CD8-positive, alpha-beta memory T cell (primary cell): ENCODE measurements at places on chromosomes 3 and 15.
A peak's percentile ranks its signal among the peaks of the same experiment; 100 is the strongest.

DNA sequence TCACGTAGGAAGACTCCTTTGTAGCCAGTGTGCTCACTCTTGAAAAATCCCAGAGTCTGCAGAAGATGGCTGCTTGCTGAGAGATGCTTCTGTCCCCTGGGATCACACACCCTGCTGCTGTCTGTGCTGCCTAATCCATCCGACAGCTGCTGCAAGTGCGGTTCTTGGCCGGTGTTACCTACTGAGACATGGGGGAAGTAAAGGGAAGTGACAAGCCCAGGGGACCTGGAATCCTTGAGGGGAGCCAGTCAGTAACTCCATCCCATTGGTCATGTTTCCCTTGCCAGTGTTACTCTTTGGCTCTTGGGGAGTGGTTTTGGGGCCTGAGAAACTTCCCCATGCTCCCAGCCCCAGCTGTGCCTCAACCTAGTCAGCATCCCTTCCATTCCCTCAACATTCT, 8.3 kb upstream of the CPNE9 start:
- DNase-seq: no peak
- H3K36me3 ChIP-seq: peaks cover 34% of the 10 kb centered on the region
- H3K27me3 ChIP-seq: no peaks in the 10 kb centered on the region
- H3K4me1 ChIP-seq: no peaks in the 10 kb centered on the region

- no peaks in the 10 kb centered on the region for H3K27me3 ChIP-seq
- H3K36me3 ChIP-seq: no peaks in the 10 kb centered on the region
- no peaks in the 10 kb centered on the region for H3K4me1 ChIP-seq
- no peak for DNase-seq
Observed at GRCh38 chr3:181253796-181254195, 264.3 kb upstream of the DNAJC19 start.

GRCh38 chr3:31704591-31705179, 172.0 kb downstream of the STT3B start:
- H3K4me1 ChIP-seq: no peaks in the 10 kb centered on the region
- no peak overlapping the region for H3K4me3 ChIP-seq
- no peak overlapping the region for H3K27ac ChIP-seq
- no peaks in the 10 kb centered on the region for H3K27me3 ChIP-seq

- peaks cover 15% of the 10 kb centered on the region for H3K4me1 ChIP-seq
- DNase-seq: no peak
- no peak overlapping the region for H3K27ac ChIP-seq
Observed at GRCh38 chr15:75920079-75920478, 16.4 kb downstream of the FBXO22 start.

- H3K4me3 ChIP-seq: peak overlapping the region; percentile 63
- no peak overlapping the region for H3K27ac ChIP-seq
- no peaks in the 10 kb centered on the region for H3K36me3 ChIP-seq
Observed at GRCh38 chr3:185363662-185364203, 797 bp downstream of the MAP3K13 start.

DNA sequence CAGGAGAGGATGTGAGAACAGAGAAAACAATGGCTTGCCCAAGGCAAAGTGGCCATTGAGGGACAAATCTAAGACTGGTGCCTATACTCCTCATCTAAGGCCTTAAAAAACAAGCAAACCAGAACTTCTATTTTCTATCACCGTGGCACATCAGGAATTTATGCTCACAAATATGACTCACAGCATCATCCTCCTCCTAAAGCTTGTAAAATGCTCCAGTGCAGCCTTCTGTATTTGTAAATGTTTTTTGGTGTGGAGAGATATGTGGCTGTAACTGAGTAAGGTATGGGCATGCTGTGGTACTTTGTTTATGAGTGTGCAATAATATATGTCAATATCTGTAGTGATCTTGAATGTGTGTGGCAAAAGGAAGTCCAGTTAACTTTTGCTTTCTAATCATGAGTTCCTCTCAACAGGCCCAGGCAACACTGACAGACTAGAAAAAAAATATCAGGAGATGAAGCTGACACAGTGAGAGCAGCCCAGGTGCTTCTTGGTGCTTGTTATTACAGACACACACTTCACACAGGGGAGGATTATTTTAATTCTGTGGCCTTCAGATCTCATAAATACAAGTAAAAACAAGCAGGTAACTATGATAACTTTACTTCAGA, 60.3 kb downstream of the CTNNB1 start:
- no peaks in the 10 kb centered on the region for H3K27me3 ChIP-seq
- no peaks in the 10 kb centered on the region for H3K36me3 ChIP-seq
- H3K4me1 ChIP-seq: no peaks in the 10 kb centered on the region
- H3K27ac ChIP-seq: no peak overlapping the region
- DNase-seq: no peak

GRCh38 chr3:174863488-174863887, 4.4 kb downstream of the NAALADL2 start:
- H3K27me3 ChIP-seq: no peaks in the 10 kb centered on the region
- no peak for DNase-seq
- H3K4me3 ChIP-seq: no peak overlapping the region
- H3K36me3 ChIP-seq: no peaks in the 10 kb centered on the region

GRCh38 chr15:31501536-31502157, 175.0 kb downstream of the KLF13 start:
- no peak overlapping the region for H3K27ac ChIP-seq
- DNase-seq: no peak
- H3K36me3 ChIP-seq: no peaks in the 10 kb centered on the region
- no peaks in the 10 kb centered on the region for H3K4me1 ChIP-seq
- no peak overlapping the region for H3K4me3 ChIP-seq
- no peaks in the 10 kb centered on the region for H3K27me3 ChIP-seq

DNA sequence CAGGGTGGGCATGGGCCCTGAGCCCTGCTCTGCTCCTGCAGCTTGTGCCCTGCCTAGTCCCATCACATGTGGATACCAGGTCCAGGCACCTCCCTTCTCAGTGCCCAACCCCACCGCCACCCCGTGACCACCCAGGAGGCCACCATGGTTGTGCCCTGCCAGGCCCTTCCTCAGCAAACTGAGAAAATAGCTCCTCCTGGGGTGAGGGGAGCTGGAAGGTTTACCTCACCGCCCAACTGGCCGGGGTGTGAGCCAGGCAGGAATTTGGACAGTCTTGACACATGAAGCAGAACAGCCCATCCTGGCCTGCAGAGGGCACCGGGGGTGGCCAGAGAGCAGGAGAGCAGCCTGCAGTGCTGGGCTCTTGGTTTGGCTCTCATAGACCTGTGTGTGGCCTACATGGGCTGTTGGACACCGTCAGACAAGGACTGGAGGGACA, 11.4 kb upstream of the C3orf22 start:
- no peaks in the 10 kb centered on the region for H3K36me3 ChIP-seq
- no peak for DNase-seq

- DNase-seq: peak; percentile 10
- H3K36me3 ChIP-seq: no peaks in the 10 kb centered on the region
- H3K4me3 ChIP-seq: no peak overlapping the region
- no peak overlapping the region for H3K27ac ChIP-seq
- peaks cover 5% of the 10 kb centered on the region for H3K4me1 ChIP-seq
Observed at GRCh38 chr3:32177702-32178198, 60.7 kb upstream of the CMTM8 start.

GRCh38 chr3:141072950-141073349, 21.8 kb downstream of the SPSB4 start:
- H3K36me3 ChIP-seq: no peaks in the 10 kb centered on the region
- no peak for DNase-seq
- no peaks in the 10 kb centered on the region for H3K4me1 ChIP-seq
- H3K4me3 ChIP-seq: no peak overlapping the region
- H3K27me3 ChIP-seq: no peaks in the 10 kb centered on the region

DNA sequence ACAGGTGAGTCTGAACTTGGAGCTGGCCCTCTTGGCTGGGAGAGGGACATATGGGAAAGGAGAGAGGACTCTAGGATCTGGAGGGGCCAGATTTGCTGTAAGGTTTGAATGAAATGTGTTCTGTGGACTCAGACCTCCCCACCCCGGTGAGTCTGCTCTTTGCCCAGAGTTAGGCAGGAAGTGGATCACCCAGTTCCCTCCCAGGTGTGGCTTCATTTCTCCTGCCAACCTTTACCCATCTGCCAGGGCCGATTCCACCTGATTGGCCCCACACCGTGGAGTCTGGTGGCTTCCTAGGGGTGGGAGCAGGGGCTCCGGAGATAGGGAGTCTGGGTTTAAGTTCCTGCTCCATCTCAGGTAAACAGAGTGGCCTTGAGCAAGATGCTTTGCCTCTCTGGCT, 25.5 kb downstream of the CD276 start:
- H3K27ac ChIP-seq: no peak overlapping the region
- DNase-seq: no peak
- no peak overlapping the region for H3K4me3 ChIP-seq
- H3K4me1 ChIP-seq: no peaks in the 10 kb centered on the region
- H3K36me3 ChIP-seq: no peaks in the 10 kb centered on the region
- no peaks in the 10 kb centered on the region for H3K27me3 ChIP-seq

GRCh38 chr3:120563356-120564022, 32.6 kb upstream of the NDUFB4 start:
- no peak overlapping the region for H3K27ac ChIP-seq
- DNase-seq: no peak
- H3K4me1 ChIP-seq: peaks cover 4% of the 10 kb centered on the region
- H3K36me3 ChIP-seq: no peaks in the 10 kb centered on the region
- H3K4me3 ChIP-seq: no peak overlapping the region

- no peak overlapping the region for H3K27ac ChIP-seq
- no peaks in the 10 kb centered on the region for H3K36me3 ChIP-seq
- DNase-seq: no peak
- no peak overlapping the region for H3K4me3 ChIP-seq
- H3K27me3 ChIP-seq: no peaks in the 10 kb centered on the region
Observed at GRCh38 chr3:116579840-116580239, 129.7 kb upstream of the TUSC7 start.

- no peak overlapping the region for H3K4me3 ChIP-seq
- H3K27me3 ChIP-seq: no peaks in the 10 kb centered on the region
- no peak for DNase-seq
- no peak overlapping the region for H3K27ac ChIP-seq
- H3K4me1 ChIP-seq: no peaks in the 10 kb centered on the region
- no peaks in the 10 kb centered on the region for H3K36me3 ChIP-seq
Observed at GRCh38 chr3:21859124-21860081, 108.4 kb upstream of the ZNF385D start.

GRCh38 chr15:27396521-27396920, 425.5 kb downstream of the GABRG3 start:
- DNase-seq: no peak
- no peaks in the 10 kb centered on the region for H3K4me1 ChIP-seq
- H3K27ac ChIP-seq: no peak overlapping the region
- H3K4me3 ChIP-seq: no peak overlapping the region

DNA sequence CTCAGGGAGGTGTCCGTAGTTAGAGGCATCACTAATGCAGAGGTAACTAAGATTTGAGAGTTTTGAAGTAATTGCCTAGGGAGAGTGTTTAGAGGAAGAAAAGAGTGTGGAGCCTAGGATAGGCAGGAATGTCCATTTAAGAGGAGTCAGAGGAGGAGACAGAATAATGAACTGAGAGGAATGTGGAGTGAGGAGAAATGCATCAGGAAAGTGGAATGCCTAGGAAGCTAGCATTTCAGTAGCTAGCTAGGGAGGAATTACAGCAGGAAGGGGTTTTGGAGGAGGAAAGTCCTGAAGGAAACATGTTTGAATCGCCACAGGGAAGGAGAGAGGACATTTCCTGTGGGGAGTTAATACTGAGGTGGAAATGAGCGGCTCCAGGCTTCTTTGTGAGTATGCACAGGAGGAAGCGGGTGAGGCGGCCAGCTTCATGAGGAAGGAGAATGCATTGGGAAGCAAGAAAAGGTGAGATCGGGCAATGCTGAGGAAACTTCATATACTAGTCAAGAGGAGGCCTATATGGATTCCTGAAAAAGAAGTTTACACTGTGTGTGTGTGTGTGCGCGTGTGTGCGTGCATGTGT, 154.3 kb downstream of the TMEM108 start:
- H3K36me3 ChIP-seq: no peaks in the 10 kb centered on the region
- no peak overlapping the region for H3K27ac ChIP-seq
- no peaks in the 10 kb centered on the region for H3K27me3 ChIP-seq
- H3K4me1 ChIP-seq: no peaks in the 10 kb centered on the region

- no peaks in the 10 kb centered on the region for H3K27me3 ChIP-seq
- no peak overlapping the region for H3K27ac ChIP-seq
- H3K4me1 ChIP-seq: peaks cover 15% of the 10 kb centered on the region
- H3K4me3 ChIP-seq: no peak overlapping the region
Observed at GRCh38 chr3:187944390-187945179, 199.3 kb upstream of the BCL6 start.

GRCh38 chr15:75532413-75533250, 46.5 kb downstream of the PTPN9 start:
- no peaks in the 10 kb centered on the region for H3K36me3 ChIP-seq
- H3K27ac ChIP-seq: no peak overlapping the region
- no peak for DNase-seq
- H3K4me3 ChIP-seq: no peak overlapping the region
- H3K27me3 ChIP-seq: no peaks in the 10 kb centered on the region

GRCh38 chr3:99049164-99049563, 147.7 kb upstream of the DCBLD2 start:
- no peak for DNase-seq
- H3K27me3 ChIP-seq: no peaks in the 10 kb centered on the region
- no peak overlapping the region for H3K27ac ChIP-seq
- no peak overlapping the region for H3K4me3 ChIP-seq

DNA sequence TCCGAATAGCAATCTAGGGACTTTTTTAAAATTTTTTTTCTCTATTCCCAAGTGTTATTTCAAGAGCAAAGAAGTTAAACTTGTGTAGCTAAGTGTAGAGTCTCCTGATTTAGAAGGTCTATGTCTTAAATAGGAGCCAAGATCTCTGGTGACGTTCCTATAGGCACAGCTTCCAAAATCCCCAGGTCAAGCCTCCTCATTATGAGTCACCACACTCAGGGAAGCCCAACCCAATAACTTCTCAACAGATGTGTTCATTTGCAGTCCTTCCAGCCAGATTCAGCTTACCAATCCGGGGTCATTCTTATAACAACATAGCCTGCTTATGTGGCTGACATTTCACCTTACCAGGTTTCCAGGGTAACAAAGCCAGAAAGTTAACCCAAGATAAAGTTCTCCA, 270.3 kb downstream of the IL5RA start:
- H3K36me3 ChIP-seq: no peaks in the 10 kb centered on the region
- no peaks in the 10 kb centered on the region for H3K4me1 ChIP-seq
- no peaks in the 10 kb centered on the region for H3K27me3 ChIP-seq
- no peak for DNase-seq
- no peak overlapping the region for H3K27ac ChIP-seq

DNA sequence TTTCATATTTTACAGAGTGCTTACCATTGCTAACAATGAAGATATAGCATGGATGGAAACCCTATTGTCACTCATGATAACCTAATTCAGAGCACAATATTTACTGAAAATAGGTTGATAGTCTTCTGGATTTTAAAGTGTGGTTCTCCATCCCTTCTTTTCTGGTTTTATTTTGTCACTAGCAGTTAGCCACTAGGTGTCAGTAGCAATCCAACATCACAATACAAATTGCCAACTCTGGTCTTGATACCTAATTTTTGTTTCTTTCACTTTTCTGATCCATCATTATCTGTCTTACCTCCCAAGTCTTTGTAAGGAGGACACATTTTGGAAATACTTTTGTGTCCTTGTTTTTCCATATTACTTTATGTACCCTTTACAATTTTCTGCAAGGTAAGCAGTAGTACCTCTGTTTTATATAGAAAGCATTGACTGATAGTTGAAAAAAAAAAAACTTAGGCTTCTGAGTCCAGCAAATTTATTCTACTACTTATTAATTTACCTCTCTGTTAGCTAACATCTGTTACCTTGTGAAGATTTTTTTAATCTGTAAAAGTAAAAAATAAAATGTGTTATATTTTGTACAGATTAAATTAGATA, 28.3 kb upstream of the CRYBG3 start:
- no peaks in the 10 kb centered on the region for H3K36me3 ChIP-seq
- no peak for DNase-seq
- no peak overlapping the region for H3K27ac ChIP-seq
- no peaks in the 10 kb centered on the region for H3K27me3 ChIP-seq
- H3K4me1 ChIP-seq: no peaks in the 10 kb centered on the region
- no peak overlapping the region for H3K4me3 ChIP-seq
